Tracheal epithelial cell (primary cell): ENCODE measurements at places on chromosomes 12 and 14. TPM values are rescaled to one million over a fixed set of nuclear protein-coding genes. Genes with fewer than 3 reads are reported as not detected.

The ANKRD33 gene
- not detected in 2 replicates for total RNA-seq

The CCDC175 gene
- not detected in 2 replicates for total RNA-seq

The PLEKHD1 gene
- total RNA-seq: under 0.01 TPM in 2 replicates

The TAS2R10 gene
- 0.21 and 0.24 TPM in 2 replicates for total RNA-seq

The KRT75 gene
- 1.1 and 87.0 TPM in 2 replicates for total RNA-seq

The CCDC198 gene
- under 0.01 and 6.5 TPM in 2 replicates for total RNA-seq

The DBX2 gene
- total RNA-seq: not detected in 2 replicates

The DTX3 gene
- 2.1 and 7.0 TPM in 2 replicates for total RNA-seq

The PAPLN gene
- total RNA-seq: 5.5 and 11.8 TPM in 2 replicates

The RAD9B gene
- 0.21 and 0.24 TPM in 2 replicates for total RNA-seq

The NFATC4 gene
- 10.6 and 17.3 TPM in 2 replicates for total RNA-seq

The SLC25A21 gene
- 1.4 and 1.9 TPM in 2 replicates for total RNA-seq

The GPRC5A gene
- 6.6 and 83.6 TPM in 2 replicates for total RNA-seq

The TESPA1 gene
- not detected in 2 replicates for total RNA-seq

The PSMC1 gene
- total RNA-seq: 113 and 134 TPM in 2 replicates

The ZC2HC1C gene
- total RNA-seq: 0.24 and 0.64 TPM in 2 replicates

The ATP23 gene
- total RNA-seq: 10.9 and 15.7 TPM in 2 replicates

The TMEM30B gene
- total RNA-seq: 14.5 and 20.5 TPM in 2 replicates

The PIWIL1 gene
- not detected in 2 replicates for total RNA-seq

The NRXN3 gene
- 0.24 TPM in 1 of 2 replicates, not detected in the other for total RNA-seq
